Muscle of leg (tissue), 16 donors: ENCODE measurements at places on chromosomes 16 and 17. TPM values are rescaled to one million over a fixed set of nuclear protein-coding genes. Genes with fewer than 3 reads are reported as not detected.
A peak's percentile ranks its signal among the peaks of the same experiment; 100 is the strongest.

DNA sequence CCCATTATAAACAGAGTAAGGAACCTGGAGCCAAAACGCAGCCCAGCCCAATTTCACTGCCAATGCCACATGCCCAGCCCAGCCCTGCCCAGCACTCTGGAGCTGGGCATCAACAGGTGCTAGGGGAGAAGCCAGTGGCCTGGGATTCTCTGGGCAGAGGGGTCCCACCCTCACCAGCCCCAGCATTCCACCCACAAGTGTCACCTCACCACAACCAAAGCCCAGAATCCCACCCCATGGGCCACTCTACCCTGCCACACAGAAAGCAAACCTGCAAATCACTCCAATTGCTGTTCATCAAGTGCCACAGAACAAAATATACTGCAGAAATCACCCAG is 102.5 kb upstream of the CDH5 start:
- H3K4me3 ChIP-seq, result no peak overlapping the region
- H3K4me1 ChIP-seq, result peaks cover 61% of the 10 kb centered on the region
- no peak overlapping the region for H3K27ac ChIP-seq
- no peak for DNase-seq

The EVI2B gene
- 0.66 TPM for total RNA-seq

DNA sequence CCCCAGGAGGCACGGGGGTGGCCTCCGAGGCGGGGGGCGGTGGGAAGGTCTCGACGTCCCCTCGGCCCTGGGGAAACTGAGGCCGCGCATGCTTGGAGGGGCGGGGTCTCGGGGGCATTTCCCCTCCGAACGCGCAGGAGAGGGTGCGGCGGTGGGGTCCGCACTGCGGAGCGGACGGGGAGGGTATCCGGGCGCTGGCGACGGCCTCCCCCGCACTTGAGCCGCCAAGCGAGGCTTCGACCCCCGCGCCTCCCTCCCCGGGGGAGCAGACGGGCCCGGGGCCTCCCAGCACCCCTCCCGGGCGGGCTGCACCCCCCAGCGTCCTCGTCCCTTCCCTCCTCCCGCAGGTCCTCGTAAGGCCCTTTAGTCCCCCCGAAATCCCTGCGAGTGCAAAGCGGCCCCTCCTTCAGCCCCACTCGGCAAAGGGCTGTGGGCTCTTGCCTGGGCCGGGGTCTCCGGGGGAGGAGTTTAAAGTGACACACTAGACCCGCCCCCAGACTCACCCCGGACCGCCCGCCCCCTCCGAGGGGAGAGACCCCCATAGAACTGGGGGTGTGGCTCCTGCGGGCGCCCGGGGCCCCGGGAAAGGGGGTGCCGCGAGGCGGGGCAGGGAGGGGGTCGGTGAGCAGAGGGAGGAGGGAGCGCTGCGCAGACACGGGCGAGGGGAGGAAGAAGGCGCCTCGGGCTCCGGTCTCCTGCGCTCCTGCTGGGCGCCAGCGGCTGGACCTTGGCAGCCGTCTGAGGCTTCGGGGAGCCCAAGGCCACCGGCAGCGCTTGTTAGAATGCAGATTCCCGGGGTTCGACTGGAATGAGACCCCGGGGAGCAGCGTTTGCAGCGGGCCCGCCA is 632 bp downstream of the BAIAP3 start:
- DNase-seq, result no peak
- H3K27ac ChIP-seq, result no peak overlapping the region

- H3K4me1 ChIP-seq, result no peaks in the 10 kb centered on the region
- no peaks in the 10 kb centered on the region for H3K36me3 ChIP-seq
- H3K27me3 ChIP-seq, result no peaks in the 10 kb centered on the region
- no peak for DNase-seq
Measured at GRCh38 chr16:27879601-27880247, 183.8 kb downstream of the GSG1L start.

The TNFRSF13B gene
- total RNA-seq, result not detected

GRCh38 chr17:79132271-79133064 is 57.8 kb downstream of the ENGASE start:
- no peaks in the 10 kb centered on the region for H3K4me1 ChIP-seq
- H3K27ac ChIP-seq, result no peak overlapping the region
- H3K36me3 ChIP-seq, result no peaks in the 10 kb centered on the region
- no peak overlapping the region for H3K4me3 ChIP-seq
- DNase-seq, result no peak
- H3K27me3 ChIP-seq, result peaks cover 40% of the 10 kb centered on the region

GRCh38 chr17:37737971-37738370 is 6.9 kb downstream of the HNF1B start:
- peak; percentile 27 for DNase-seq
- no peak overlapping the region for H3K27ac ChIP-seq
- no peak overlapping the region for H3K4me3 ChIP-seq
- peaks cover 7% of the 10 kb centered on the region for H3K4me1 ChIP-seq
- H3K27me3 ChIP-seq, result peaks cover 68% of the 10 kb centered on the region
- H3K36me3 ChIP-seq, result no peaks in the 10 kb centered on the region

The TP53I13 gene
- 33.1 TPM for total RNA-seq

DNA sequence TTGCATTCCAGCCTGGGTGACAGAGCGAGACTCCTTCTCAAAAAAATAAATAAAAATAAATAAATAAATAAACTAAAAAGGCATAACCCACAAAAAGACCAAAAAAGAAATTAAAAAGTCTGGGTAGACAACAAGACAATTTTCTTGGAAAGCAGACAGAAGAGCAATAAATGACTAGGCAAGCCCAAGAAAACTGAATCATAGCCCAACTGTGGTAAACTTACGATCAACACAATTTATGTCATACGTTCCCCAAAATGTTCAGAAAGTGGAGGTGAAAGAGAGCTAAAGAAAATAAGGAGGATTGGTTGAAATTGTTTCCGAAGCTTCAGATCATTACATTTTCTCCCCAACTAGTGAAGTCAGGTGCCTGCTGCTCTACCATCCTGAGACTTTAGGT is 31.3 kb upstream of the C17orf78 start:
- no peaks in the 10 kb centered on the region for H3K36me3 ChIP-seq
- H3K27me3 ChIP-seq, result no peaks in the 10 kb centered on the region
- H3K4me1 ChIP-seq, result no peaks in the 10 kb centered on the region
- no peak overlapping the region for H3K4me3 ChIP-seq

The DNAH9 gene
- total RNA-seq, result 0.18 TPM

- H3K4me1 ChIP-seq, result peaks cover 98% of the 10 kb centered on the region
- H3K4me3 ChIP-seq, result no peak overlapping the region
- H3K36me3 ChIP-seq, result peaks cover 20% of the 10 kb centered on the region
Measured at GRCh38 chr16:67447508-67448076, 16.7 kb downstream of the HSD11B2 start.

DNA sequence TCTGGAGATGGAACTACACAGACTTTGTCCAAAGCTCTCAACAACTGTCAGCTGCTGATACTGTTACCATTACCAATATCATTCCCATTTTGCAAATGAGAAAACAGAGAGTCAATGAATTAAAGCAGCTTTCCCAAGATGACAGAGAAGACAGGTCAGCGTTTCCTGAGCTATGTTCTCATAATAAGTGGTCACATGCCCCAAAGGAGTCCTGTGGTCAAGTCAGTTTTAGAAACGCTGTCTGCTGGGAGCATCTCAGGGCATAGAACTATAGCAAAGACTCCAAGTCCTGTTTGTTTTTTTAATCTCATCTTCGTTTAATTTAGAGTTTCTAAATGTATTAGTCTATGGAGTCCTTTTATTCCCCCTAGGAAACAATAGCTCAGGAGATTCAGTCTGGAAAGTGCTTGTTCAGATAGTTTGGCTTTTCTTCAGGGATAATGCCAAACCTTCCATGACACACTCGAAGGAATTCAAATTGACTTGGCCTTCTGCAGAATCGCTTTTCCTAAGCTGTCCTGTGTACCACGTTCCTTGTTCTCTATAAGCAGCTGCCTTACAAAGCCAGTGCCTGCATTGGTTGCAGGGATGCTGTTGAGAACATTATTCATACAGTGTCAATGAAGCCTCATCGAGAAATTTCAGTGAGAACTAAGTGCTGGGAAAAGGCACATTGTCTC is 12.1 kb downstream of the CCDC42 start:
- H3K4me3 ChIP-seq, result no peak overlapping the region
- no peaks in the 10 kb centered on the region for H3K36me3 ChIP-seq
- H3K27me3 ChIP-seq, result peaks cover 3% of the 10 kb centered on the region
- peak; percentile 88 for DNase-seq
- H3K4me1 ChIP-seq, result no peaks in the 10 kb centered on the region

DNA sequence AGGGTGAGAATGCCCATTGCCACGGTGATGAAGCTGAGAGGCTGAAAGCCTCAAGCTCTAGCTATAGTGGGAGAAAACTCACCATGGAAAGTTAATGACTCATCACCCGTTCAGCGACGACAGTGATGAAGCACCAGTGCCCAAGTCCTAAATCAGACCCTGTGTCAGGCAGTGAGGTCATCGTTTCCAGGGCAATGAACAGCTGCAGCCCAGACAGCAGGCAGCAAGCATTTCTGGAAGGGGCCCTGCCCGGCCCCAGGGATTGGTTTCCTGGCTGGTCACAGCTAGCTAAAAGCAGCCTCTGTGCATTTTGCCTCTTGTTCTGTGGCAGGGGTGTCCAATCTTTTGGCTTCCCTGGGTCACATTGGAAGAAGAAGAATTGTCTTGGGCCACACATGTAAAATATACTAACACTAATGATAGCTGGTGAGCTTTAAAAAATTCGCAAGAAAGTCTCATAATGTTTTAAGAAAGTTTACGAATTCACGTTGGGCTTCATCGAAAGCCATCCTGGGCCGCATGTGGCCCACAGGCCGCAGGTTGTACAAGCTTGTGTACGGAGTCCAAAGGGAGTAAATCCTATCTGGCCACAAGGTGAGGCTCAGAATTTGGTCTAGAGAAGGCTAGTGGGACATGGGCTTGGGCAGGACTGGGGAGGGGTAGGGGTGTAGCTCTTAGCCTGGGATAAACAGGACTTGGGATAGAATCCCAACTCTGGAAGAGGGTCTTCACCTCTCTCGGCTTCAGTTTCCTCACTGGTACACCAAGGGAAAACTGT is 40.6 kb downstream of the MIS12 start:
- peak overlapping the region; percentile 81 for H3K27ac ChIP-seq
- DNase-seq, result peak; percentile 94
- H3K4me1 ChIP-seq, result peaks cover 27% of the 10 kb centered on the region
- no peaks in the 10 kb centered on the region for H3K27me3 ChIP-seq
- H3K36me3 ChIP-seq, result no peaks in the 10 kb centered on the region
- H3K4me3 ChIP-seq, result no peak overlapping the region

GRCh38 chr17:32909787-32910369 is 18.1 kb upstream of the TMEM98 start:
- no peaks in the 10 kb centered on the region for H3K36me3 ChIP-seq
- no peak overlapping the region for H3K4me3 ChIP-seq
- peaks cover 3% of the 10 kb centered on the region for H3K4me1 ChIP-seq
- DNase-seq, result peak; percentile 71
- H3K27ac ChIP-seq, result no peak overlapping the region
- no peaks in the 10 kb centered on the region for H3K27me3 ChIP-seq

The TBC1D3G gene
- not detected for total RNA-seq

DNA sequence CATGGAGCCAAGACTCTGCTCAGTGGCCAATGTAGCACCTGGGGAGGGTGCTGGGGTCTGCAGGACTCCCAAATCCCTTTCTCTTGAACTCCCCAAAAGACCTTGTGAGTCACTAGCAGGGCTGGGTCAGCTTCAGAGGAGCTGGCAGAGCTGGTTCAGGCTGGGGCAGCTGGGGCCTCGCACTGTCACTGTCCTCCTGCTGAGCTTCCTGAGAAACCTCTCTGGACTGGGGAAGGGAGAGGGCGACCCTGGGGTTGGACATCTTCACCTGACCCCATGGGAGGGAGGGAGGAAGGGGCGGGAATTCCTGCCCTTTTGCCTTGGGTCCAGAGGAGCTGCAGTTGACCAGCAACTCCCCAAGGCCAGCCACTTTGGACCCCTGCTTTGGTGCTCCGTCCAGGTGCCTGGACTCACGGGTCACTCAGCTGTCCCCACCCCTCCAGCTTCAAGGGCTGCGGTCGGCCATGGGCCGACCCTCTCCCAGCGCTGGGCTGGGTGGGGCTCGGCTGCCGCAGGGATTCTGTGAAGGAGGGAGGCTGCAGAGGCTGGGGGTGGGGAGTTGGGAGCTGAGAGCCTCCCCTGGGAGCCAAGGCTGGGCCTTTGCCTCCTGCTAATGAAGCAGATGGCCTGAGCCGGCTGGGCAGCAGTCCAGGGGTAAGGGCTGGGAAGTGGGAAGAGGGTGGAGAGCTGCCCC is 9.2 kb downstream of the FMNL1 start:
- no peak overlapping the region for H3K27ac ChIP-seq
- H3K4me3 ChIP-seq, result no peak overlapping the region
- H3K27me3 ChIP-seq, result peaks cover 20% of the 10 kb centered on the region
- H3K4me1 ChIP-seq, result peaks cover 60% of the 10 kb centered on the region

DNA sequence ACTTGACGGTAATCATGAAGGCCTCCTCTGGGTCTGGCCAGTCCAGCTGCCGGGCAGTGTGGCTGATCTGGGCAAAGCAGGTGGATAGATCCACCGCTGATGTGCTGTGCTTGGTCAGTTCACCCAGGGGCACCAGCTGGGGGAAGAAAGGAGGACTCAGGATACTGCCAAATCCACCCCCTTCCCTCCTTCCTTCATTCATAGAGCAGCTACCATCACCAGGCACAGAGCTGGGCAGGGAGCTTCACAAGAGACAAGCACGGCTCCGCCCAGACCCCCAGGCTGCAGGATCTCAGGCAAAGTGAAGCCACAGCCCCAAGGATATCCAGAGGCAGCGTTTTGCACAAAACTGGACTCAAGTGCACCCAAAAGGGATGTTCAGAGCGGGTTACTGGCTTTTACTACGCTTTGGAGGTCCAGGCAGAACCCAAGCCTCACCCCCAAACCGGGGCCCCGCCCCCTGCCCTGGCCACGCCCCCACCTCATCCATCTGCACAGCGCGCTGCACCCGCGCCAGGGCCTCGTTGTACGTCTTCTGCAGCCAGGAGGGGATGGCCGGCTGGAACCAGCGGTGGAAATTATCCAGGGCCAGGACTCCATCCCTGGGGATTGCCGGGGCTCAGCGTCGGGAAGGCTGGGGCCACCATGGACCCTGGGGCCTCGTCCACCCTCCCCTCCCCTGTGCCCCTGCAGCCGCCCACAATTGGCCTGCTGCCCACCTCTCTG is 9.1 kb downstream of the UNC13D start:
- H3K36me3 ChIP-seq, result no peaks in the 10 kb centered on the region
- no peak overlapping the region for H3K4me3 ChIP-seq
- H3K4me1 ChIP-seq, result peaks cover 48% of the 10 kb centered on the region
- H3K27ac ChIP-seq, result peak overlapping the region; percentile 83
- DNase-seq, result peak; percentile 61

The NUDT7 gene
- total RNA-seq, result 4.3 TPM

The KRTAP2-1 gene
- total RNA-seq, result not detected

The OR1D2 gene
- not detected for total RNA-seq

GRCh38 chr16:51577621-51578303 is 426.7 kb upstream of the SALL1 start:
- no peak overlapping the region for H3K4me3 ChIP-seq
- no peak overlapping the region for H3K27ac ChIP-seq
- no peak for DNase-seq

GRCh38 chr17:22310717-22311686 is 618.7 kb downstream of the KCNJ18 start:
- H3K4me1 ChIP-seq, result no peaks in the 10 kb centered on the region
- H3K36me3 ChIP-seq, result no peaks in the 10 kb centered on the region
- H3K27ac ChIP-seq, result no peak overlapping the region
- no peak for DNase-seq
- no peaks in the 10 kb centered on the region for H3K27me3 ChIP-seq
